ENCODE measurements at places on chromosomes 11 and 22.

DNA sequence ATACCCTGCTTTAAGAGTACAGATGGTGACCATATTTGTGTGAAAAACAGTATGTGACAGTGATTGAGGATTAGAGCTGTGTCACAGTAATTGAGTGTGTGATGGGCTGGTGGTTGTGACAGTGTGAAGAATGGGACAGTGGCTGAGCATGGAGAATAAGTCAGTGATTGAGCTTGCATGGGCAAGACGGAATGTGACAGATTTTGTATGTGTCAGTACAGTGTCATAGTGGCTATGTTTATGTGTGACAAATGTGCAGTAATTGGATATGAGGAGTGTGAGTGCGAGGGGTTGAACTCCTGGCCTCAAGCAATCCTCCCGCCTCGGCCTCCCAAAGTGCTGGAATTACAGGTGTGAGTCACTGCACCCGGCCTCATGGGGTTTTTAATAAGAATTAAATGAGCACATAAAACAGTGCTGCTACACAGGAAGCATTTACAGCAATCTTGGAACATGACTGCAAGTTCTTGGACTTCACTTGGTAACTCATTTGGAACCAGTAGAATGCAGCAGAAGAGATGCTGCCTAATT lies 583 bp upstream of the RRAS2 start:
- DNase-seq: no peak

GRCh38 chr11:76599041-76600013 lies 71.2 kb downstream of the LRRC32 start:
- DNase-seq: no peak

- DNase-seq: no peak
These were observed 826.1 kb downstream of the TBC1D22A start for GRCh38 chr22:47588578-47588960.

DNA sequence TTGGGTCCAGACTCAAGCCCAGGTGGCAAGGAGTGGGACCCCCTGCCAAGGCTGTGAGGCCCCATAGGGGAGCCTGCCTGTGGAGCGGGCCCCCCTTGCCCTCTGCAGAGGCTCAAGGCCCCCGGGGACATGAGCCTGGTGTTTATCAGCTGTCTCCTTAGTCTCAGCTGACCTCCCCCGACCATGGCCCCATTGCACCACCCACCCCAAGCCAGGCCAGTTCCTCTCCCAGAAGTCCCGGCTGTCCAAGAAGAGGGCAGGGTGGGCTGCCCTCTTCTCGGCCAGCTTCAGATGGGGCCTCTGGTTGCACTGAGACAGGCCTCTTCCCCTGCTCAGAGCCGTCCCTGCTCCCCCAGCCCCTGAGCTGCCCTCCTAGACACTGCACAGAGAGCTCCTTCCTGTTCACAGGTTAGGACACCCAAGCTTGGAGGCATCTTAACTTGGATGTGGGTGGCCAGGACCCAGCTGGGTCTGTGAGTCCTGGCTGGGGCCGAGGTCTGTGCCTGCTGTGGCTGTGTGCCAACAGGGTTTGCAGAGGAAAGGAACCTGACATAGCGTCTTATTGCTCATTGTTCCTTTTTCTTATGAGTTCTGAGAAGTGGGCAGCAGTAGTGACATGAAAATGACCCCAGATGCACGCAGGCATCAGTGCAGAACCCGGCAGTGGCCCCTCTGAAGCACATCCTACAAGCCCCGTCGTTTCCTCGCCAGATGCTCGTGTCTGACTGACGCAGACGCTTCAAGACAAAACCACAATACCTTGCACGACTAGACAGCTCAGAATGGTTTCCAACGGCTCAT lies 5.4 kb downstream of the TRABD start:
- DNase-seq: peak; percentile 79

GRCh38 chr11:18791207-18791968 lies at the start of gene PTPN5:
TSS of gene PTPN5 (minus strand) at chr11:18791798. CDS start at chr11:18771958, 19,840 bp downstream.
- DNase-seq: no peak

GRCh38 chr11:18849406-18849805 lies 57.8 kb upstream of the PTPN5 start:
- no peak for DNase-seq

GRCh38 chr11:120108154-120108784 lies 29.6 kb downstream of the TRIM29 start:
- DNase-seq: peak; percentile 39

DNA sequence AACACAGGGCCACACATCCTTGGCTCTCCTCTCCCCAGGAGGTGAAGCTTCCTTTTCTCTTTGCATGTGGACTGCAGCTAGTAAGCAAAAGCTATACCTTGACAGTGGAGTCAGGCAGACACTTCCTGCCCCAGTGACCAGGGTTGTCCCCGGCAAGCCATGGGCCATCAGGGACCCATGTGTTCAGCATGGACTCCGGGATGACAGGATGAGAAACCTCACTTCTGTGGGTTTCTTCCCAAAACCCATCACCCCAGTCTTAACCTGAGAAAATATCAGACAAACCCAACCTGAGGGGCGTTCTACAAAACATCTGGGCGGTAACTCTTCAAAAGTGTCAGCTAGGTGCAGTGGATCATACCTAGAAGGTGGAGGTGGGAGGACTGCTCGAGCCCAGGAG lies 40.2 kb downstream of the GNB1L start:
- DNase-seq: no peak

DNA sequence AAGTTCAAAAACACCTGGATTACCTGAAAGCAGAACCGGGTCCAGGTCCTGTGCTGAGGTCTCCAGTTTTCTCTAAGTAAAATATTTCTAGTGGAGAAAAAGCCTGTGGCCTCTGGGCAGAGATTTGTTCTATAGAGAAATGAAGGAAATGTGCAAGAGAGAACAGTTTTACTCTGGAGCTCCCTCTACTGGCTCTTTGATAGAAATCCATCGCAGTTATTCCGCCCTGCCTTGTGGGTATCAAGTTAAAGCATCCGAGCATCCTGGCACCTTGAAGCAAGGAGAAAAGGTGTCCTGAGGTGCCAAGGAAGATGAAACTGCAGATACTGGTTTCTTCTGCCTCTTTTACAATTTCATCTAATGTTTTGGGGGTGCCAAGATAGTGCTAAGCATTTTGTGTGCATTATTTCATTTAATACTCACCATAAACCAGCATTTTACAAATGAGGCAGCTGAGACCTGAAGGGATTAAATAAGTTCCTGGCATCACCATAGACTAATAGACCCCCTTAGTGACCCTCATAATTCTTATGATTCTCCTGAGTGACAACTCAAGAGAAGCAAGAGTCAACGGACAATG lies 113.1 kb upstream of the HSD17B12 start:
- DNase-seq: no peak

- no peak for DNase-seq
These were observed 2.1 kb upstream of the KIAA0930 start for GRCh38 chr22:45242778-45243191.

DNA sequence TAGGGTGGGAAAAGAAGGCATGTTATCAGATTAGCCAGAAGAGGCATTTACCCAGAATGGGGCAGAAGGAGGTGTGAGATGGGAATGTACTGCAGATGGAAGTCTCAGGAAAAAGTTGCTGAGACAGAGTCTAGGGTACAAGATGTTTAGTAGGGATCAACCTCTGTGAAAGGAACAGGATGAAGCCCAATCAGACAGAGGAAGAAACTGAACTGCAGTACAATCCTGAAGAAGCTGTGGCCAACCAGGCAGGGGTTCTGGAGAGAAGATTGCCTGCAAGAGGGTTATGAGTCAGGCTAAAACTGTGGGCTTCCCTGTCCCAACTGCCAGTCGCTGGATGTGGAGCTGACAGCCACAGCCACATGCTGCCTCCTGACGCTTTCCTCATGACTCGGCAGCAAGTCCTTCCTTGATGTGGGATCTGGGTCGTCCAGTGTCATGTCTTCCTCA lies 64.0 kb downstream of the CWC15 start:
- no peak for DNase-seq

GRCh38 chr11:108733479-108734116 lies 68.7 kb downstream of the DDX10 start:
- peak; percentile 14 for DNase-seq

GRCh38 chr11:10076458-10077141 lies 217.4 kb downstream of the SBF2 start:
- DNase-seq: peak; percentile 4

DNA sequence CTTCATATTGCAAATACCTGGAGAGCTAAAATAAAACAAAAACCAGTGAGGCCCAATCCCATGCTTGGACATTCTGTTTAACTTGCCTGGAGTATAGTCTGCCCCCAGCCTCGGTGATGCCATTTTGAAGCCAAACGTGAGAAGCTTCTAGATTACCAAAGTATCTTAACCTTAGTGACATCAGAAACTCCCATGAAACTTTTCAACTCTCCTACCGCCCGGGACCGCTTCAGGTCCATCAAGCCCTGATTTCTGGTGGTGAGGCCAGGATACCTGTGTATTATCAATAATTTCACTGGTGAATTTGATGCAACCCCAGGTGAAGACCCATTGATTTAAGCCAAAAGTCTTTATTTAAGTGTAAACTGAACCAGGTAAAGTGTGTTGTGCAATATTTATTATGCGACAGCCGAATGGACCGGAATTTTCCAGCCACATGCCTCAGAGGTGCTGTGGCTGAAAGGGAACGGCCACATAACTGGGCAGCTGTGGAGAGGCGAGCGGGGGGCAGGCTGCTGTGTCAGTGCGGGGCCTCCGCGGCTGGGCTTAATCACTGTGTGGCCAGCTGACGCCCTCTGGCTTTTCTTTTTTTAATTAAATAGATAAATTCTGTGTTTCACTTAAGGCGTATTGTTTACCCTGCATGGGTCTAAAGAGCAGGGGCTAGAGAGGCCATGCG lies 385.5 kb upstream of the B3GAT1 start:
- DNase-seq: no peak

DNA sequence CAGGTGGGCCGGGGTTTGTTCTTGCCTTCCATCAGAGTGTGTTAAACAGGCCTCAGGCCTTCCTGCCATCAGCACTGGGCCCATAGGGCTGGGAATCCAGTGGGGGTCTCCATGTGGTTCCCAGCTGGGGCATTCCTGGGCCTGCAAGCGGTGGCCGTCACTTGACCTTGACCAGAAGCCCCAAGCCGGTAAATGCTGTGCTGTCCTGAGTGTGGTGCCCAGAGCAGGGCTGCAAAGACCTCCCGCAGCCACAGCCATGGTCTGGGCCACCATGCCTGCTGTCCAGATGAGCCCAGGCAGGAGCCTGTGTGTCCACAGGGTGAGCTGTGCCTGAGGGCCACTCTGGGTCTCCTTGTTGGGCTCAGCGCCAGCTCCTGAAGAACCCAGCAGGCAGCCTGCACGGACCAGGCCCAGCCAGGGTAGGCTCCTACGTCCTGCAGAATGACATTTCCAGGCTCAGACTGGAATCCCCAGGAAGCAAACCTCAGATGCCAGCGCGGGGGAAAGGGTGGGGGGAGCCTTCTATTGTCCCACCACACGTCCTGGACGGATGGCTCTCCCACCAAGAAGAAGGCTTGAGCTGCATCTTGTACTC lies 117.3 kb downstream of the KCNQ1OT1 start:
- no peak for DNase-seq

DNA sequence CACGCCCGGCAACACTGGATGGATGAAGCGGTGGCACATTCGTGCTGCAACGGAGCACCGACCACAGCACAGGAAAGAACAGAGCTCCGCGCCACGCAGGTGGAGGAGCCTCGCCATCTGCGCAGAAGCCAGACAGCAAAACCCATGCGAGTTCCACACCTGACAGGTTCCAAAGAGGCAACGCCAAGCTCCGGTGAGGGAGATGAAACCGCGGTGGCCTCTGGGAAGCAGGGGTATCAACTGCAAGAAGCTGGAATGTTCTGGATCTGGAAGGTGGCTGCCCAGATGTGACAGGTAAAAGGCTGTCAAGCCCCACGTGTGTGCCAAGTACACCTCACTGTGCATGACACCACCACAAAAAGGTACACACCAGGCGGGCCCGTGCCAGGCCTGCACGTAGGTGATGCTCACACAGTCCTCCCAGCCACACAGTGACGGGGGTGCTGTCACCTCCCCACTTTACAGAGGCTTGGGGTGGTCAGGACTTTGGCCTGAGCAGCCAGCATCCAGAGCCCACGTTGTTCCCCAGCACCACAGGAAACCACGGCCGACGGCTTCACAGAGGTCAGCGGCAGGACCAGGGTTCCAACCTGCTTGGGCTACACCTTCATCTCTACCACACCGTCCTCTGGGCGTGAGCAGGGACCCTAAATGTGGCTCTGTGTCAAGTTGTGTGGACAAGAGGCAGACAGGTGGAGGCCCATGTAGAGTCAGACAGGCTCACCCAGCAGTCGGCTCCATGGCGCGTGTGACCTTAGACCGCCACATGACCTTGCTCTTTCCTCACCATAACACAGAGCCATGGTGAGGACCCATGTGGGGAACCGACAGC lies 19.7 kb upstream of the EFCAB6 start:
- no peak for DNase-seq

- no peak for DNase-seq
These were observed 21.2 kb downstream of the GDPD5 start for GRCh38 chr11:75504501-75504900.

GRCh38 chr11:3614742-3615171 lies 27.0 kb downstream of the ART5 start:
- peak; percentile 64 for DNase-seq

GRCh38 chr22:37790234-37790633 lies 17.5 kb upstream of the GCAT start:
- DNase-seq: no peak

Data from CD4-positive, alpha-beta T cell treated with Interleukin-1 beta for 1 hour (primary cell).